ENCODE measurements at places on chromosomes 1 and 21.

GRCh38 chr1:180928331-180929230 is 15.9 kb downstream of the KIAA1614 start:
- no peak for DNase-seq

DNA sequence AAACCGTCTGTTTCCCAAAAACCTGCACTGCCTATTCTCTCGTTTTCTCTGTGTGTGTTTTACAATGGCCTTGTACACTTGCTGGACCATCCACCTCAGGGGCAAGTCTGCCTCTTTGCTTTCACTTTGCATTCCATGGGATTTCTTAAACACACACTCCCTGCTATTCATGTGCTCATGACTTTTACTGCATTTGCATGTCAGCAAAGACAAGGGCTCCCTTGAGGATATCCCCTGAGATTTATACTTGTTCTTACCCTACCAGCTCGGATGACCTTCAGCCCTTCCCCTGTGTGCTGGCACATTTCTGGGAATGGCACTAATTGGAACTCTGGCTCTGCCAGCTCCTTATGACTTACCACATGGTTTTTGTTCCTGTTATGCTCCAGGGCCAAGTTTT is 386.9 kb downstream of the AMY1C start:
- no peak for DNase-seq

- no peak for DNase-seq
Measured at GRCh38 chr1:245877976-245878375, 629.1 kb downstream of the SMYD3 start.

DNA sequence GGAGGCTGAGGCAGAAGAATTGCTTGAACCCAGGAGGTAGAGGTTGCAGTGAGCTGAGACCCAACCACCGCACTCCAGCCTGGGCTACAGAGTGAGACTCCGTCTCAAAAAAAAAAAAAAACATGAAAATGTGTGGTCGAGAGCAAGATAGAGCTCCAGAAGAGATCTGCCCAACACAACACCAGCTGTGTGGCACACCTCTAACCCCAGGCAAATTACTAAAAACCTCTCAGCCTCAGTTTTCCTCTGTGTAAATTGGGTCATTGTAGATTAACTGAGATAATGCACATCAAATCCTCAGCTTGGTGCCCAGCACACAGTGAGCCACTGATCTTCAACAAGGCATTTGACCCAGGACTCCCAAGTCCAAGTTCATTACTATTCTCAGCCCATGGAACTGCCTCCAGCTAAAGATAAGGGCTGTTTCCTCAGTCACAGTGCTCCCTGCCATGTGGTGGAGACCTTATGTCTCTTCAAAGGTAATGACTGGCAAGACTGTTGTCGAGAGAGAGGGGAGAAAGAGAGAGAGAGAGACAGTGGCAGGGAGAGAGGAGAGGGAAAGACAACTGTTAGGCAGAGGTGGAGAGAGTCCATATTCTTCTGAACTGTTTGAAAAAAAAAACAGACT is 58.1 kb downstream of the PTP4A2 start:
- no peak for DNase-seq

DNA sequence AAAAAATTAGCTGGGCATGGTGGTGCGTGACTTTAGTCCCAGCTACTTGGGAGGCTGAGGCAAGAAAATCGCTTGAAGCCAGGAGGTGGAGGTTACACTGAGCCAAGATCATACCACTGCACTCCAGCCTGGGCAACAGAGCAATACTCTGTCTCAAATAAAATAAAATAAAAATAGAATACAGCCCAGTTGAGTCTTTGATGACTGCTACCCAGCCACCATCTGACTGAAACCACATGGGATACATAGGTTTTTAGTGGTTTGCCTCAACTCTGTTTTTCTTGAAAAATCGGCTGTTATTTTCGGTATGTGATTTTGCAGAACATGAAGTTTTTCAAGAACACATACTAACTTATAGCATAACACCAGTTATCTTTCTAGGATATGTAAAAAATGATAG is 46.5 kb downstream of the EPRS1 start:
- no peak for DNase-seq

Measured in H1 (cell line).